ENCODE measurements at places on chromosomes 7 and 10.

DNA sequence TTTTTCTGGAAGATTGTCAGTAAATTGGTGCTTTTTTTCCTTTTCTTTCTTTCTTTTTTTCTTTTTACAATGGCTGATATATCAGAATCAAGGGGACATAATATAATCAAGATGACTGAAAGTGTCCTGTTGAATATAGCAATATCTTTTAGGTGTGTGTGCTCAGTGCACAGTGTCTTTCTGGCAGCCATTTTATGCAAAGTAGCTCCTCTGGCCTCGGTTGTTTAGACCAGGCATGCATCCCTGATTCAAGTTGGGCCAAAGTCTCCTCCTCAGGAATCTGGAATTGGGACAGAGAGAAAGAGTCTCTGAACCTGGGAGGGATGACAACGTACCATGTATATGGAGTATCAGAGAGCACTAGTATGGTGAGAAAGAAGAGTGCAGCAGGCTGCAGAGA lies 49.0 kb upstream of the MTPN start:
- no peak for DNase-seq

- peak; percentile 89 for DNase-seq
Observed at GRCh38 chr7:16708980-16709379, 44.6 kb upstream of the TSPAN13 start.

- DNase-seq, result no peak
Observed at GRCh38 chr7:51006483-51007235, 224.0 kb upstream of the GRB10 start.

- DNase-seq, result no peak
Observed at GRCh38 chr10:79243181-79244067, 103.8 kb upstream of the PPIF start.

Data from Caki2 (cell line).